ENCODE measurements at places on chromosomes 6 and 20.

GRCh38 chr20:43755390-43755789 is 28.6 kb upstream of the GTSF1L start:
- DNase-seq: no peak

GRCh38 chr6:133641104-133641503 is 247.8 kb upstream of the TCF21 start:
- DNase-seq: no peak

DNA sequence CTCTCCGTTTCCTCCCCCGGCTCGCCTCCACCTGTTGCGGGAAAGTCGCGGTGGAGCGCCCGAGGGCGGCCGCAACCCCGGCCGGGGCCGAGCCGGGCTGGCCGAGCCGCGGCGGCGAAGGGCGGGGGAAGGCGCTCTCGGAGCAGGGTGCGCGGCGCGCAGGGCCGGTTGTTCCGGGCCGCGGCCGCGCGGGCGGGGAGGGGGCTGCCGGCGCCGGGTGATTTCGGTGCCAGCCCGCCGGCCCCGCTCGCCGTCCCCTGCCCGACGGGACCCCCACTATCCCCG is 235 bp downstream of the MAP7 start:
- DNase-seq: no peak

GRCh38 chr6:108502832-108503231 is 57.9 kb upstream of the FOXO3 start:
- no peak for DNase-seq

DNA sequence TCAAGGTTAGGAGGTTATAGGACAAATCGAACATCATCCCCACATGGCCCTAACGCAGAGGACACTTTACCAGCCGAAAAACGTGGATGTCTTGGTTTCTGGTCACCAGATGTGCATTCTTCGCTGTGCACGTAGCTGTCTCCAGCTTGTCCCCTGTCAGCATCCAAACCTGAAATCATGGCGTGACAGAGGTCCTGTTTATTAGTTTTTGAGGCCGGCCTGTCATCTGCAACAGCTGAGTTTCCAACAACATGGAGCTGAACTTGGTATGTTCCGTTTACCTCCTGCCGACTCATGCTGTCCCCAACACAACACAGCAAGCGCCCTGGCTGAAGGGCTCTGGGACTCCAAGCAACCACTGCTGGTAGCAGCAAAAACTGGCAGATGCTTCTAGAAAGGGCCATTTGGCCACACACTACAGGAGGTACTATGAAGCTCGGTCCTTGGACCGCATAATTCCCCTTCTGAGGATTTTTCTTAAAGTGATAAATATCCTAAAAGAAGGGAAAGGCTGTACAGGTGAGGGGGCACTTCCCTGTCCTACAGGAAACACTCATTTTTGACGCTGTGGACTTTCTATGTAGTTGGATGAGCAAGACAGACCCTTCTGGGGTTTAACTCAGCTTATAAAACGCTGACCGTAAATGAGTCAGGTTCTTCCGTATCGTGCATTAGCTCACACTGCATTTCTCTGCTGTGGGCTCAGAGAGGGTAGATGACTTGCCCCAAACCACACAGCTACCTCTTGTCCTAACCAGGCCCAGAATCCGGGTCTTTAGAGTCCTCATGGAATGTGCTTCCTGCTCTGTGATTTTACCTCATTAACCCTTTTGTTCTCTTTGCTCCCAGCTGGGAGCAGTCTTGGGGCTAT is 79.7 kb upstream of the NFATC2 start:
- DNase-seq: no peak

- DNase-seq: no peak
Observed at GRCh38 chr20:34876406-34877282, at the start of gene ACSS2. Gene ACSS2, plus strand, starts transcription at chr20:34876612. Its CDS starts 34 bp downstream, at chr20:34876646.

DNA sequence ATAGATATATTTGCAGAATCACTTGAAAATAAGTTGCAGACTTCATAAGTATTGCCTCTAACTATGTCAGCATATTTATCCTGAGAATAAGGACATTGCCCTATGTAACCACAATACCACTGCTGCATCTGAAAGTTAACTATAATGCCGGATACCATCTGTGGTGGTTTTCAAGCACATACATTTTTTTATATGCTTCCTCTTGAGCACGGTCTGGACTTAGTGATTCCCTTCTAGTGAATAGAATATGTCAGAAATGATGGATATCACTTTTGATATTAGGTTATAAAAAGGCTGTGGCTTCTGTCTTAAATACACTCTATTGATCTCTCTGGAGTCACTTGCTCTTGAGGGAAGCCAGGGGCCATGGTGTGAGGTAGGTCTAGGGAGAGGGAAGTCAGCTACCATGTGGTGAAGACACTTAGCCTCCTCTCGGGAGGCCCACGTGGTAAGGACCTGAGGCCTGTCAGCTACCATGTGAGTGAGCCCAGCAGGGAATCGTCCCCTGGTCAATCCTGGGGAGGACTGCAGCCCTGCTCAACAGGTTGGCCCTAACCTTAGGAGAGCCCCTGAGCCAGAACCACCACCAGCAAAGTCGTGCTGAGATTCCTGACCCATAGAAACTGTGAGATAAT is 57.5 kb downstream of the CCDC170 start:
- no peak for DNase-seq

GRCh38 chr6:149864578-149865535 is 698 bp upstream of the LRP11 start:
- DNase-seq: peak; percentile 67

- no peak for DNase-seq
Observed at GRCh38 chr20:44206132-44206531, 4.4 kb downstream of the OSER1 start.

DNA sequence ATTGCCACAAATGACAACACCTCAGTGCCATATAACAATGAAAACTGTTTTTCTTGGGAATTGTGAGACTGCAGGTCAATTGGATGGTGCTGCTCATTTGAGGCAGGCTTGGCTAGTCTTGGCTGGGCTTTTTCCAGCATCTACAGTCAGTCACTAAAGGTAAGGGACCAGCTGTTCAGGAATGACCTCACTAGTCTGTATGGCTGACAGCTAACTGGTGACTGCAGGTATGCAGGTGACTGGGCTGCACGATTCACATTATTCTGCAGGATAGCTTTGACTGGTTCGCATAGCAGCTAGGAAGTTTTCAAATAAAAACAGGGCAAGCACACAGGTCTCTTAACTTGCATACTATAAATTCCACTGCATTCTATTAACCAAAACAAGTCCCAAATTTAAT is 22.1 kb upstream of the HMGCLL1 start:
- DNase-seq: no peak

- DNase-seq: no peak
Observed at GRCh38 chr6:159221486-159222170, 52.4 kb downstream of the FNDC1 start.

DNA sequence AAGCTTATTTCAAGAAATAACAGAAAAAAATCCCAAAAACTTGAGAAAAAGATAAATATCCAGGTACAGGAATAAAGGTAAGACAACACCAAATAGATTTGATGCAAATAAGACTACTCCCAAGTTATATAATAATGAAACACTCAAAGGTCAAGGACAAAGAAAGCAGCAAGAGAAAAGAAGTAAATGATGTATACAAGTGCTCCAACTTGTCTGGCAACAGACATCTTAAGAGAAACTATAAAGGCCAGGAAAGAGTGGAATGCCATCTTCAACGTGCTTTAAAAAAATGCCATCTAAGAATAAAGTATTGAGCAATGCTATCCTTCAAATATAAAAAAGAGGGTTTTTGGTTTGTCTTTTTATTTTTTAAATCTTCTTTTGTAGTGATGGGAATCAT is 54.2 kb downstream of the REV3L start:
- no peak for DNase-seq

DNA sequence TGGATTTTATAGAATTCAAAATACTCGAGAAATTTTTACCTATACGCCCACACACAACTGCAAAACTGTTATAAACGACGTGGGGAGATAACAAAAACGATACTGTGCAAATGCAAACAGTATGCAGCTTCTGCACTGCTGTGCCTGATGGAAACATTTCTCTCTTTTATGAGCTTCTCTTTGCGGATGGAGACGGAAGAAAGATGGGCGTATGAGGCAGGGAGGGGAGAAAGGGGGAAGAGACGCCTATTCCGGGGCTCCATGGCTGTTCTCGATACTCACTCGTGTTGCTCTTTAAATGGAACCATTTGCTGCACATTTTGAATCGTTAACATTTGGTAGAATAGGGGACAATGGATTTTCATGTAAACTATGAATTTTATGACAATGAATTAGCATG is 69.1 kb upstream of the EXOC2 start:
- DNase-seq: no peak

DNA sequence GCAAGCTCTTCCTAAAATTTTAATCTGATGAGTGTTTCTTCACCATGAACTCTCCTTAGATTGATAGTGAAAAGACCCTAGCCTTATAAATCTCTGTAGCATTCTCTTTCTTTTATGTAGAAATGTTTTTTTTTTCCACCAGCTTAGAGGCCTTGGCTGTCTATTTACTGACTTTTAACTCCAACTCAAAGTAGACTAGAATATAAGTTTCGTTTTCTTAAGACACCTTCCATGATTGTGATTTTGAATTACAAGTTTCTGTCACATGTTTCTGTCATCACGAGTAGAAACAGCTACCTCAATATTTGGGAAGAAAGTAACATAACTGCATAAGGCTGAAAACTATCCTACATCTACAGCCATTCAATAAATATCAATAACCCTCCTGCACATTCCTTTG is 17.8 kb downstream of the ADGRF4 start:
- no peak for DNase-seq

- no peak for DNase-seq
Observed at GRCh38 chr6:138643210-138643609, 130.4 kb upstream of the CCDC28A start.

DNA sequence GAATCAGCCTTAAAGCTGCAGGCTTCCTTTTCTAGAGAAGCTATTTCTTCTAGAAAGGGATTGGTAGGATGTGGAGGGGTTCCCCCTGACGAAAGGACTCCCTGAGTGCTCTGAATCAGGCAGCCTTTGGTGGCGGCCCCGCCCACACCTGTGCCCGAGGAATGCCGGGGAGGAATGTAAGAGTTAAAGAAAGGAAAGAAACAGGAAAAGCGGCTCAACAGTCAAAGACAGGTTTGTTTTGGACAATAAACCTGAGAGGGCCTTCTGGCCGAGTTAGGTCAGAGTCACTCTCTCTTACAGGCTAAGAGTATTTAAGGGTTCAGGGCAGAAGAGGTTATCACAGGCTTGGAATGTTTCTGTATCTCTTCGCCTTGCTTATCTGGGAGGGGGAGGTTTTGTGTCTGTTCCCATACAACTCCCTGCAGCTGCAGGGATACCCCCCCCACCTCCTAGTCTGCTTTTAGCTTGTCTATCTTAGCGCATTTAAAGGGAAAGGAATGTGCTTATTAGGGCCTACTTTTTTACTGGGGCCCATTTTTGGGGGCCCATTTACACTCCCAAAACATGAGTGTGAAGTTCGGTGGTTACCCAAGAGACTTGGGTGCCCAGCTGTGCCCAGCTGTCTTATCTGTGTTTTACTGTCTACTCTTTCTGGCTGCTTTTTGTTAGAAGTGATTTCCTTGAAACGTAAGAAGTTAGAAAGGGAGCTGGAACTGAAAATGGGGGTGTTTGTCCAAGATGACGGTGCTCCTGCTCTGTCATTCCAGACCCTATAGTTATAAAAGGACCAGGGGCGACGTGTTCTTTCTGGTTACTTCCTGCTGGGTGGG is 32.8 kb downstream of the DYNLT1 start:
- no peak for DNase-seq

DNA sequence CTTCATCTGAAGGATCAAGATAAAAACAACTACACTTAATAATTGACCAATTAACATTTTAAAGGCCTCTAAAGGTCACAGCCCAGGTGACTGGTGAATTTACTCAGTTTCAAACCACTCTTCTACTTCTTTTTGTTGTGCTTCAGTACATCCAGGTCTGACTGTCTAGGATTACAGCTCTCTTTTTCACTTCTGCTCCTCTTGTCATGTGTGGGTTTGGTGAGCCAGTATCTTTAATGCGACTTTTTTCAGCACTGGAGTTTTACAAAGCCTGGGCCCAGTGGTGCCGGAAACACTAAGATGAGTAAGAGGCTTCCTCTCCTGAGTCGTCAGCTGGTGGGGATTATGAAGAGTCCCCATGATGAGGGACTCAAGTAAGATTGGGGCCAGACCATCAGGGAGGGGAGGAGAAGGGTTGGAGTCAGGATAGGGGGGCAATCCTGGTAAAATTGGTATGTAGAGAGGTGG is 27.0 kb downstream of the HECA start:
- DNase-seq: no peak

- no peak for DNase-seq
Observed at GRCh38 chr6:48825501-48826151, 637.4 kb downstream of the MMUT start.

- no peak for DNase-seq
Observed at GRCh38 chr6:135993361-135993760, 141.9 kb downstream of the PDE7B start.

Data from kidney glomerular epithelial cell (primary cell).